ENCODE measurements at places on chromosomes 12 and 14.

- no peak for DNase-seq
Observed at GRCh38 chr12:111505601-111506036, 93.5 kb downstream of the ATXN2 start.

DNA sequence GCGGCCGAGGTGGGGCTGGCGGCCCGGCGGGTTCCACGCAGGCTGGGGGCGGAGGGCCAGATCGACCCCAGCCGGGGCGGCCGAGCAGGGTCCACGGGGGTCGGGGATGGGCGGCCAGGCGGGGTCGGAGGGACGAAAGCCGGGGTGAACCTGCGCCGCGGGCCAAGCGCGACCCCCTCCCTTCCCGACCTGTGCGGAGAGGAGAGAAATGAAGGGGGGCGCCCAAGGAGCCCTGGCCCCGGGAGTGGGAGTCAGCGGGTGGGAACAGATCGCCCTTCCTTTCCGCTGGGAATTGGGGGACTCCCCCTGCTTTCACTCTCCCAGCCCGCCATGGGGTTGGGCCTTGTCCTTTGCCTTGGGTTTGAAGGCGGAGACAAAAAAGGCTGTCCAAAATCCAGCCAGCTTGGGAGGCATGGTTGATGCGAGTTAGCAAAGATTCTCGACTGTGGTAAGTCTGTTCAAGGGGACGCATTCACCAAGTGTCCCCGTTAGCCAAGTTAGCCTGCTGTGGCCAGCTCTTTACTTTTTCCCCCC, 559 bp upstream of the CKAP4 start:
- DNase-seq = peak; percentile 13

DNA sequence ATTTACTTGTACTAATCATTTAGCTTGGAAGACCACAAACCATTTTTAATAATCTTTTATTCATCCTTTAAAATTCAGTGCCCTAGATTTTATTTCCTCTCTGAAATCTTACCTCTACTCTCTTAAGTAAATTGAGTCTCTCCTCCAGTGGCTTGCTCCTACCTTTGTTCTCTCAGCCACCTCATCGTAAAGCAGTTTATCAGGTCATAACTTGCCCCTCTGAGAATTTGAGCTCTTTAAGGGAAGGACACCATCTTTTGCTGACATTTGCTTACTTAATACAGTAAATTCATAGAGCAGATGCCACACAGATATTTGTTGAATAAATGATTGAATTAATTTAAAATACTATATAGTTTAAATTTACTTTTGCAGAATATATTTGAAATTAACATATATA, 794.3 kb downstream of the C12orf50 start:
- DNase-seq = no peak

GRCh38 chr12:74051848-74052247, 485.8 kb upstream of the ATXN7L3B start:
- DNase-seq = no peak

GRCh38 chr12:102484428-102484958, 4.1 kb upstream of the IGF1 start:
- peak; percentile 53 for DNase-seq

GRCh38 chr12:109717390-109718357, 4.0 kb downstream of the FAM222A start:
- DNase-seq = no peak

GRCh38 chr14:86217523-86217922, 687.6 kb downstream of the FLRT2 start:
- DNase-seq = no peak

DNA sequence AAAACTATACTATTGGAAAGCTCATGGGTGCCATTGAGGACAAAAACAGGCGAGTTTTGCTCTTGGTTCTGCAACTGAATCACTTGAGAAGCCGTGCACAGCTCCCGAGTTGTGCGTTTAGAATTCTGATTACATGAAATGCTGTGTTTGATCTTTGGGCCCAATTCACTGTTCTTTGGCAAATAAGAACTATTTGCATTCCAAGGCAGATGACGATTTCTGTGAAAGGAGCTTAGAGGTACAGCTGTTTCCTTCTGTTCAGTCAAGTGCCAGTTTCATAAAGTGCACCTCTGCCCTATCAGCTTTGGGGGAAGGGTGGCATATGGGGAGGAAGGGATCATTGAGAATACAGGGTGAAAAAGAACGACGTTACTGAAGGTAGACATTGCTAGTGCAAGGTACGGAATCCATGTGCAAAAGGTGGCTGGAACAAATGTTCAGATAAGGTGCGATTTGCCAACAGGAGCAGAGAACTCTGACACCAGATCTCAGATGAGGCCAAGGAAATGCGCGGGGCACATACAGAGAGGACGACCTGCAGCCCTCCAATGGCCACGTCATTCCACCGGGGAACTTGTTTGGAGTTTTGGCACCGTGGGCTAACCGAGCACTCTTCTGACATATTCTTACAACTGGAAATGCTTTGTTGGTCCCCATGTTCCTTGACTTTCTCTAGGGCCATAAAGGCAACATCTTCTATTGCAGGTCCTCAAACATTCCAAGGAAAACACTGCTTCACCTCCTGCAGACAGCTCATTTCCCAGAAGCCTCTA, 30.1 kb downstream of the TCHP start:
- no peak for DNase-seq

- no peak for DNase-seq
Observed at GRCh38 chr12:108759924-108760323, 28.6 kb upstream of the CORO1C start.

- no peak for DNase-seq
Observed at GRCh38 chr12:130357729-130358330, 20.1 kb downstream of the PIWIL1 start.

- DNase-seq = no peak
Observed at GRCh38 chr12:89828575-89828974, 119.9 kb upstream of the ATP2B1 start.

DNA sequence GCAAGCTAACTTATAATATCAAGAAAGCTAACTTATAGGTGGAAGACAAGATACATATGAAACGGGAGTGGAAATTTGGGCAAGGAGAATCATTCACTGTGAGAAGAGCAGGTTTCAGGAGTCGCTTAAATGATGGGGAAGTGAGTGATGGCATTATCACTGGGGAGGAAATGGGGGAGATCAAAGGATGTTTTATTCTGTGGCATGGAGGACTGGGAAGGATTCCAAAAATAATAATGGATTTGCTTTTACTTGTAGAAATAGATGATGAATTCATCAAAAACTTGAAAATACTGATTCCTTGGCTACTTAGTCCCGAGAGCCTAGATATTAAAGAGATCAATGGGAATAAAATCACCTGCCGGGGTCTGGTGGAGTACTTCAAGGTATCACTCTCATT, 47.8 kb downstream of the SAV1 start:
- DNase-seq = no peak
